ENCODE measurements at places on chromosomes 7 and 10. TPM values are rescaled to one million over a fixed set of nuclear protein-coding genes. Genes with fewer than 3 reads are reported as not detected.

The MPP7 gene
- 6.6 TPM for total RNA-seq

The GPR26 gene
- total RNA-seq = not detected

The TAC1 gene
- 2.8 TPM for total RNA-seq

The ASIC3 gene
- 13.6 TPM for total RNA-seq

The ELFN1 gene
- 0.27 TPM for total RNA-seq

GRCh38 chr10:77494327-77494726 lies 143.3 kb downstream of the KCNMA1 start:
- no peaks in the 10 kb centered on the region for H3K36me3 ChIP-seq
- no peak overlapping the region for H3K27ac ChIP-seq
- H3K27me3 ChIP-seq = peaks cover 65% of the 10 kb centered on the region
- no peak overlapping the region for H3K4me3 ChIP-seq
- peak; percentile 40 for DNase-seq
- no peaks in the 10 kb centered on the region for H3K4me1 ChIP-seq

- H3K4me1 ChIP-seq = peaks cover 26% of the 10 kb centered on the region
- no peaks in the 10 kb centered on the region for H3K27me3 ChIP-seq
- H3K4me3 ChIP-seq = peak overlapping the region; percentile 85
- peak overlapping the region; percentile 90 for H3K27ac ChIP-seq
- peaks cover 75% of the 10 kb centered on the region for H3K36me3 ChIP-seq
Measured at GRCh38 chr10:33334805-33335550, 511 bp upstream of the NRP1 start.

DNA sequence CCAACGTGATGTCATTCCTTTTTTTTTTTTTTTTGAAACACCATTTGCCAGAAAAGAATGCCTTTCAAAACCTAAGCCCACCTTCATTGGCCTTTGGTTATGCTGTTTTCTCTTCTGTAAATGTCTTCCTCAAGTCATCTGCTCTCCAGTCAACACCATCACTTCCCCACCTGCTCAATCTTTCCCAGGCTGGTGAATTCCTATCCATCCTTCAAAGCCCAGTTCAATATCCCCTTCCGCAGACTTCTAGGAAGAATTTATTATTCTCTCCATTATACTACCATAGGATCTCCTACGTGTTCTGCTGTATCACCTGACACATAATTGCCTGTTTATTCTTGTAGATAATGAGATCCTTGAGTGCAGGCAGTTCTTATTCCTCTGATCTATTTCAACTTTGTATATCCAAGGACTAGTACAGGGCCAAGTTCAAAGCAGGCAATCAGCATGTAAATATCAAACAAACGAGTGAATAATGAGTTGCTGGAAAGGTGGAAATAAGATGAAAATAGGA lies 73.5 kb upstream of the PRR15 start:
- no peak for DNase-seq
- H3K27ac ChIP-seq = no peak overlapping the region
- no peaks in the 10 kb centered on the region for H3K4me1 ChIP-seq
- no peaks in the 10 kb centered on the region for H3K36me3 ChIP-seq
- H3K27me3 ChIP-seq = no peaks in the 10 kb centered on the region

- H3K4me3 ChIP-seq = no peak overlapping the region
- peaks cover 4% of the 10 kb centered on the region for H3K36me3 ChIP-seq
- no peaks in the 10 kb centered on the region for H3K27me3 ChIP-seq
- no peak for DNase-seq
- H3K4me1 ChIP-seq = no peaks in the 10 kb centered on the region
- no peak overlapping the region for H3K27ac ChIP-seq
Measured at GRCh38 chr10:122236690-122237306, 34.3 kb upstream of the BTBD16 start.

DNA sequence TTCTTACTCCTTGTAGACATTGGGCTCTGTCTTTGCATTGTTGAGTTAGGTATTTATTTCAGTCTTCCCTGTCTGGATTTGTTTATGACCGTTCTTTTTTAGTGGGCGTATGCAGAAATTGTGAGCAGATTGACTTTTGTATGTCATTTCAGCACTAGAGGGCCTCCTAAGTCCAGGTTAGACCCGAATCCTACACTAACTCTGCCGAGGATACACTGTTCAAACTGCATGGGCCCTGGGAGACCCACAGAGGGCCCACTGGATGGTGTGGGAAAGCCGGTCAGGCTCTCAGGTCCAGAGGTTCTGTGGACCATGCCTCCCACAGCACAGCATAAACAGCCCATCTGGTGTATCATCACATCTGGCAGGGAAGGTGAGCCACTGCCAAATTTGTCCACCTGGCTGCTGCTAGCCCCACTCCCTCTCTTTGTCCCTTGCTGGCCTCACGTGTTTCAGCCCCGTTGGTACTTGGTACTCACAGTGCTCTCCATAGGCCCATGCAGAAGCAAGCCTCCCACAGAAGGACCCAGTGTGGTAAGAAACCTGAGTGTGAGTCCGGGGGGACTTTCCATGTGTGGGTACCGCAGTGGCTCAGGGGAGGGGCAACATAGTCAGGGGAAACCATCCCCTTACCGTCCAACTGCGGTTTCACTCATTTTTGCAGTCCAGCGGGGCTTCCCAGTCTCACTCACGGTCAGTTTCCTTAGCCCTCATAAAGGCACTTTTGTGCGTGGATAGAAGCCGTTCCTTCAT lies 112.8 kb downstream of the APBB1IP start:
- DNase-seq = peak; percentile 15
- peaks cover 9% of the 10 kb centered on the region for H3K4me1 ChIP-seq
- H3K36me3 ChIP-seq = no peaks in the 10 kb centered on the region
- H3K27me3 ChIP-seq = no peaks in the 10 kb centered on the region
- no peak overlapping the region for H3K4me3 ChIP-seq

GRCh38 chr10:93189944-93190343 lies 116.3 kb downstream of the CYP26A1 start:
- H3K27ac ChIP-seq = peak overlapping the region; percentile 27
- H3K4me1 ChIP-seq = peaks cover 14% of the 10 kb centered on the region
- peak overlapping the region; percentile 13 for H3K4me3 ChIP-seq
- DNase-seq = peak; percentile 52
- peaks cover 4% of the 10 kb centered on the region for H3K36me3 ChIP-seq

DNA sequence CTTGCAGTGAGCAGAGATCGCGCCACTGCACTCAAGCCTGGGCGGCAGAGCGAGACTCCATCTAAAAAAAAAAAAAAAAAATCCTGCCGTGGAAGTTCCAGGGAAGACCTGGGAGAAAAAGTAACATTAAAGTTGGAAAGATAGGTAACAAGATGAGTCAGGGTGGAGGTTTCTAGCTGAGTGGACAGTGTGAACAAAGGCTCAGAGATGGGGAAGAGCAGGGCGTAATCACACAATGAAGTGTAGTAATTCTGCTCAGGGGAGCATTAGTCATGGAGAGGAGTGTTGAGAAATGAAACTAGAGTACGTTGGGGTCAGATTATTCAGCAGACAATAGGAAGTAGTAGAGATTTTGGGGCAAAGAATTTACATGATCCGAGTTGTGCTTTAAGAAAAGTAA lies 21.6 kb upstream of the WASL start:
- DNase-seq = peak; percentile 24
- peaks cover 58% of the 10 kb centered on the region for H3K4me1 ChIP-seq
- H3K27me3 ChIP-seq = no peaks in the 10 kb centered on the region

DNA sequence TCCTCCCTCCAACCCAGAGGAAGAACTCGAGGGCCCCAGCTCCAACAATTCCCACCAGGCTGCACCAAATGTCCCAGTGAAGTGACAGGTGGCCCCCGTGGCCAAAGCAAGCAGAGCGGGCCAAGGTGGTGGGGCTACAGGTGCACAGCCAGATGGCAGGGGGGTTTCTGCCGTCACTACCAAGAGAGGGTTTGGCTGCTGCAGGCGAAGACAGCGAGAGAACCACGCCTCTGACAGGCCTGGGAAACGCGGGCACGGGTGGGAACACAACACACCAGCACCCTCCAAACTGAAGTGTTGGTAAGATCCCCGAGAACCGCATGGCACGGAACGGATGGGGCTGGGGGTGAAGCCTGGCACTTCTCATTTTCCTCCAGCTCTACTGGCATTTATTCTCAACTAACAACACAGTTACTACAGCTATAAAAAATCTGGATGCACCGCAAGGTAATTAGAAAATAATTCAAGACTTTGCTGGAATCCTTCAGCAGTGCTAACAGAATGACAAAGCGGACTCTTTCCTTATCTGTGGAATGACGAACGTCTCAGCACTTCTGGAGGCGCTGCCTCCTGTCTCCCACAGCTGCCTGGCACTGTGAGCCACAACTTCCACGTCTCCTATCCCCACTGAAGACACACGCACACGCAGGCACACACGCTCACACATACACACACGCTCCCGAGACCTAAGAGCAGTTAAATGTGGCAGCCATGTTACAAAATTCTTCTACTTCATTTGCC lies 167.9 kb downstream of the TCERG1L start:
- H3K27ac ChIP-seq = no peak overlapping the region
- H3K27me3 ChIP-seq = no peaks in the 10 kb centered on the region
- DNase-seq = no peak
- H3K36me3 ChIP-seq = no peaks in the 10 kb centered on the region
- H3K4me1 ChIP-seq = no peaks in the 10 kb centered on the region

GRCh38 chr7:104950754-104951153 lies 63.3 kb upstream of the KMT2E start:
- no peak overlapping the region for H3K27ac ChIP-seq
- no peak for DNase-seq
- H3K4me1 ChIP-seq = peaks cover under 1% of the 10 kb centered on the region
- H3K36me3 ChIP-seq = no peaks in the 10 kb centered on the region
- no peaks in the 10 kb centered on the region for H3K27me3 ChIP-seq

DNA sequence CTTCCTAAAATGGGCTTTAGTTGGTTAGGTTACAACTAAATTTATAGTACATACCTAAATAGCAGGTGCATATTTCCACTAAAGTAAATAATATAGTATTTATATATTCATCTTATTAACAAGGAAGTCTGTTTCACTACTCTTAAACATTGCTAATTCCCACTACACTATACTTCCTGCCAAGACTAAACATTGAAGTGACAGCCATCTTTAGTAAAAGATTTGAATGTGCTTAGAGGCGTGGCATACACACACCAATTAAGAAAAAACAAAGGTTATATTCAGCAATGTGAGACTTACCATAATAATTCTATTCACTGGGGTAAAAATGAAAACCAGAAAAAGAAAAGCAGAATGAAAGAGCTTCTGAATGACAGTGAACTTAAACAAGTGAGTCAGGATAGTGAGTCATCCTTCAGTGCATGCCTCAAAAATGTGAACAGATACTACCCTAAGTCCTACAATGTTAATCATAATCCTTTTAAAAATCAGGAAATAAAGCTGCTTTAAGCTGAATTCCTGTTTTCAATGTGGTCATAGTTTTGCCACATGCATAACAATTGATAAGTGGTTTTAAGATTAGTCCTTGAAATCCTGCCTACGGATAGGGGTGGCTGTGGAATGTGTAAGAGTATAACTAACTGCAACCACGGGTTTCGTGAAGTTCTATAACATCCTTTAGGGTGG lies 59.4 kb downstream of the USP6NL start:
- H3K4me1 ChIP-seq = peaks cover 76% of the 10 kb centered on the region
- H3K36me3 ChIP-seq = peaks cover 29% of the 10 kb centered on the region
- DNase-seq = peak; percentile 24
- H3K4me3 ChIP-seq = peak overlapping the region; percentile 20
- H3K27ac ChIP-seq = peak overlapping the region; percentile 82

- no peaks in the 10 kb centered on the region for H3K36me3 ChIP-seq
- no peak for DNase-seq
- H3K27me3 ChIP-seq = peaks cover 36% of the 10 kb centered on the region
- no peak overlapping the region for H3K27ac ChIP-seq
Measured at GRCh38 chr10:84298057-84298456, 30.3 kb upstream of the CCSER2 start.

DNA sequence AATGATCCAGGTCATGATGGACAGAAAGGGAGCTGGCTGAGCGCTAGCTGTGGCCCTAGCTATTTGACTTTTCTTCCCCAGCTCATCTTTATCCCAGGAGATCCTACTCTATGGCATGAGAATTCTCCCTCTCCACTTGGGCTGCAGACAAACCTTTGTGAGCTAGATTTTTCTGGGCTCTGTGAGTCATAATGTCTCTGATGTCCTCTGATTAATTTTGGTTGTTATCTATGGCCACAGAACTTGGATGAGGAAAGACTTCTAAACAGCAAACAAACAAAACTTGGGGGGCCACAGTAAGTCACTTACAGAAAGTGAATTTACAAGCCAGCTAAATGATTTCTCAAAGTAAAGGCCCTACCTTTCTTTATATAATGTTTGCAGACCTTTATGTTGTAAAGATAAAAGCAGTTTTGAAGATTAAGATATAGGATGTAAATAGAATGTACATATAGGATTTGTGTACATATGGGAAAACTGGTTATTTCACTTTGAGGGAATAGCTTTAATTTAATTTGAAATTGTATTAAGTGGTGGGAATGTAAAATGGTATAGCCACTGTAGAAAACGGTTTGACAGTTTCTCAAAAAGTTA lies 10.4 kb downstream of the ABLIM1 start:
- H3K36me3 ChIP-seq = no peaks in the 10 kb centered on the region
- H3K4me1 ChIP-seq = peaks cover 47% of the 10 kb centered on the region
- H3K27ac ChIP-seq = no peak overlapping the region
- DNase-seq = no peak

- H3K36me3 ChIP-seq = no peaks in the 10 kb centered on the region
- peaks cover 46% of the 10 kb centered on the region for H3K27me3 ChIP-seq
- H3K4me3 ChIP-seq = no peak overlapping the region
- H3K4me1 ChIP-seq = no peaks in the 10 kb centered on the region
- no peak overlapping the region for H3K27ac ChIP-seq
Measured at GRCh38 chr7:132117181-132117580, 459.1 kb downstream of the PLXNA4 start.

- DNase-seq = no peak
- no peak overlapping the region for H3K4me3 ChIP-seq
- H3K4me1 ChIP-seq = peaks cover 29% of the 10 kb centered on the region
Measured at GRCh38 chr7:151509670-151510333, 9.9 kb downstream of the RHEB start.

DNA sequence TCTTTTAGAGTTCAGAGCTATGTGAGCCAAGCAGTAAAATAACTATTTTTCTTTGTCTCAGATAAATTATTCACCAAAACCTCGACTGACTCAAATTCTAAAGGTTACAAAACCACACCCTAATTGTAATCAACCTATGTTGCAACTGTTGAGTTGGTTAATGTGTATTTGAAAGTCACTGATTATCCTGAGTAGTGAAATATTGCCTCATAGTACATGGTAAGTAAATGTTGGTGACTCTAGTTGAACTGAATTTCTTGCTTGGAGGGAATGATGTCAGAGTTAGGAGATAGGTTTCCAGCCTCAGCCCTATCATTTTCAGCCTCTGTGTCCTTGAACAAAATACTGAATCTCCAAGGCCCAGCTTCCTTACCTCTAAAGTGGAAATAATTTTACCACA lies 3.0 kb upstream of the CYP2C18 start:
- peaks cover 39% of the 10 kb centered on the region for H3K4me1 ChIP-seq
- no peaks in the 10 kb centered on the region for H3K27me3 ChIP-seq
- H3K27ac ChIP-seq = peak overlapping the region; percentile 91
- H3K36me3 ChIP-seq = peaks cover 14% of the 10 kb centered on the region
- H3K4me3 ChIP-seq = no peak overlapping the region
